MM.1S (cell line): ENCODE measurements at places on chromosomes 2 and 18.

DNA sequence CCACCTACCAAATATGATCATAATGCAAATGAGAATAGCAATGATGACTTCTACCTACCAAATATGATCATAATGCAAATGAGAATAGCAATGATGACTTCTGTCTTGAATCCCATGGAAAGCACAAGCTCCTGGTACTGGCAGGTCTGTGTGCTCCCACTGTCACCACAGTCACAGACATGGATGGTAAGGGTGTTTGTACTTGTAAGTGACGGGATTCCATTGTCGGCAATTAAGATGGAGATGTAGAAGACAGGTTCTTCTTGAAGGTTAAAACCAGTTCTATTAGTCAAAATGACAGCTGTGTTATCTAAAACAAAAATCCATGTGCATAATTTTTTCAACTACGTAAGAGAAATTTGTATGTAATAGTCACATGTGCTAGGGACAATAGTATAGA is 95.0 kb downstream of the CDH19 start:
- no peak for DNase-seq

DNA sequence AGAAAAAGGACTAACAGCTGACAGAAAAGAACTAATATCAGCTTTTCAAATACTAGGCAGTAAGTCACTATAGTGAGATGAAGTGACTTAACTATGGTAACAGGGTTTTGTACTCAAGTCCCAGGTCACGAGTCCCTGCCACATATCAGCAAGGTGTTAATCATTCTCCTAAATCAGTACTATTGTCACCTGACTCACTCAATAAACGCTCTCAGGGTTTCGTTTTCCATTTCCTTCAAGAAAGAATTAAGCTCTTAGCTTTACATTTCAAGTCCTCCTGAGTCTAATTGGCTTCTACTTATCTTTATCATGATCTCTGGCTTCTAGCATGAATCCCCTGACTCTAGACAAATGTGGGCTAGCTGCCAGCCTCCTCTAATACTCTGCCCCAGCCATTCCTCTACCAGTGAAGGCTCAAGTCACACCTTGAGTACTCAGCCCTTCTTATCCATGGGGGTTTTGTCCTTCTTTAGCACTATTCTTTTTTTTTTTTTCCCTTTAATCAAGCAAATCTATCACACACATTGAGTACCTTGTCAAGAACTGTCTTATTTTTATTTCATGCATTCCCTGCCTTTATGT is 20.0 kb downstream of the BUB1 start:
- DNase-seq = peak; percentile 78

DNA sequence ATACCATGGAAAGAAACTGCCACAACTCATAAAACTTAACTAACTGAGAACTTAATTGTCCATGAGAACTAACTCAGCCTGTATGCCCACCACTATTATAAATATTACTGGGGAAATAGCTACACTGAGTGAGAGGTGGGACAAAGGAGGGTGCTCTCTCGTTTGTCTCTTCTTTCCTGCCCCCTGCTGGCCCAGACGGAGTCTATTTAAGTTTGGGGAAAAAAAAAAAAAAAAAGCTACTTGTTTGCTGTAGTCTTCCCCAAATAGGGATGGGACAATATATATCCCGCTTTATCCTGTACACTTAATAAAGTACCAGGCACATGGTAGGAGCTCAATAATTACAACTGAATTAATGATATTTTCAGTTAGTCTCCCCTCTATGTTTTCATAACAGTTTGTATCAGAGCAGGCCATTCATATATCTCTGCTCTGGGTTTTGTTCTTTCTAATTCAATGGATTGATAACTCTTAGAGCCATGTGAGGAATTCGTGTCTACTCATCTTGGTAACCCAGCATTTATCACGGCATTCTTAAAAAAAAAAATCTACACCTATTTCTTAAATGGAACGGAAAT is 647.6 kb upstream of the PKDCC start:
- peak; percentile 18 for DNase-seq

GRCh38 chr2:140154706-140155105 is 1374.5 kb upstream of the NXPH2 start:
- no peak for DNase-seq

- no peak for DNase-seq
These were observed 13.8 kb downstream of the RFTN2 start for GRCh38 chr2:197661626-197662025.

- no peak for DNase-seq
These were observed 126.9 kb upstream of the CTAGE1 start for GRCh38 chr18:22544626-22545025.

DNA sequence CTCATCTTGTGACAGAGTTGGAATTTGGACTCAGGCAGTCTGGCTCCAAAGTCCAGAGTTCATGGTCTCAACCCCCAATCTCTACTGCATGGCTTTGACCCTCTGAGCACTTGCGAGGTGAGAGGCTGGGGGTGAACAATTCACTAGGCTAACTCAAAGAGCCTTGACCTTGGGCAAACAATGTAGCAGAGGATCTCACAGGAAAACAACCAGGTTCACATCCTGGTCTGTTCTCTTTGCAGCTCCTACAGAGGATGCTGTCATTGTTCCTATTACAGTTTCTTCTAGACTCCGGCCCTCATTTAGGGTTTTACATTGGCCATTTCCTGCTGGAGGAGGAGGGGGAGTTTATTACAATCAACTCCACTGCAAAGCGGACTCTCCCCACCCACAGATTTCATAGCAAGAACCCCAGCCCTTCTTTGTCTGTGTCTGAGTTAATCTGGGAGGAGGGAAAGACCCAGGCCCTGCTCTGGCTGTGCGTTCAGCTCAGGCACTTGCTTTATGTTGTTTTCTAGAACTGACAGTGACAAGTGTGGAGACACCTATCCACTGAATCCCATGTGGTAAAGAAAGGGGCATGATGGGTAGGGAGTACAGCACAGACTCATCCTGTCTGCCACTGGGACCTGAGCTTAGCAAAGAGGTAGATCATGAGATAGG is 101.6 kb downstream of the LBH start:
- DNase-seq = no peak

- no peak for DNase-seq
These were observed 22.6 kb downstream of the EIPR1 start for GRCh38 chr2:3354986-3355385.

GRCh38 chr2:120108749-120109148 is 95.9 kb downstream of the EPB41L5 start:
- DNase-seq = no peak

GRCh38 chr18:45447355-45448265 is 167.7 kb upstream of the SLC14A2 start:
- DNase-seq = no peak

GRCh38 chr18:25164848-25165811 is 186.8 kb downstream of the ZNF521 start:
- DNase-seq = peak; percentile 75

- no peak for DNase-seq
These were observed 44.3 kb downstream of the NTSR2 start for GRCh38 chr2:11625671-11626070.
